ENCODE measurements at places on chromosomes 3 and 15.

DNA sequence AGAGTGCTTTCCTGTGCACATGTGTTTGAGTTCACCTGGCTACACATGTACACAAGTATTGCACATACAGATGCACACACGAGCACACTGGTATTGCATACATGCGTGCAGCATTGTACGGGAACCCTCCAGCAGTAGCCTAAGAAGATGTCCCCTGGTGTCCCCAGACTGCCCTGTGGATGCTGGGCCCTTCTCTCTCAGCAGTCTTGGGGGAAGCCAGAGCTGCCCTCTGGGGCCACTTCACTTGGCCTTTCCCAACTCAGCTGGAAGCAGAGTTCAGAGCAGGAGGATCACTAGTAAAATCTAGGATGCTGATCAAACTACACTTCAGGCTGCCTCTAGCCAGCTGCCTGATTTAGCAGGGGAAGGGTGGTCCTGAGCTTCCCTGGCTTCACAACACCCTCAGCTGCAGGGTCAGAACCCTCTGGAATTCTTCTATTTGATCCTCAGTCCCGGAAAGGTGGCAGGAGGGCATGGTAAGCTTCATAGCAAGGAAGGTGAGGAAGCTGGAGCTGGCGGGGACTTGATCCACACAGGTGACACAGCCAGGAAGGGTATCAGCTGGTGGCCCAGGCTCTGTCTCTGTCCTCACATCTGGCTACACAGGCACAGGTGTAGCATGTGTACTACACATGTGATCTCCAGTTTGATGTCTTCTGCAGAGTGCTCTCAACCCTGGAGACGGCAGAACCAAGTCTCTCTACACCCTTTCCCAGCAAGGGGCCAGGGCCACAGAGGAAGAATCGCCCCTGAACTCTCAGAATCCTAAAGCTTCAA, 36.5 kb downstream of the KLF15 start:
- no peak for DNase-seq

DNA sequence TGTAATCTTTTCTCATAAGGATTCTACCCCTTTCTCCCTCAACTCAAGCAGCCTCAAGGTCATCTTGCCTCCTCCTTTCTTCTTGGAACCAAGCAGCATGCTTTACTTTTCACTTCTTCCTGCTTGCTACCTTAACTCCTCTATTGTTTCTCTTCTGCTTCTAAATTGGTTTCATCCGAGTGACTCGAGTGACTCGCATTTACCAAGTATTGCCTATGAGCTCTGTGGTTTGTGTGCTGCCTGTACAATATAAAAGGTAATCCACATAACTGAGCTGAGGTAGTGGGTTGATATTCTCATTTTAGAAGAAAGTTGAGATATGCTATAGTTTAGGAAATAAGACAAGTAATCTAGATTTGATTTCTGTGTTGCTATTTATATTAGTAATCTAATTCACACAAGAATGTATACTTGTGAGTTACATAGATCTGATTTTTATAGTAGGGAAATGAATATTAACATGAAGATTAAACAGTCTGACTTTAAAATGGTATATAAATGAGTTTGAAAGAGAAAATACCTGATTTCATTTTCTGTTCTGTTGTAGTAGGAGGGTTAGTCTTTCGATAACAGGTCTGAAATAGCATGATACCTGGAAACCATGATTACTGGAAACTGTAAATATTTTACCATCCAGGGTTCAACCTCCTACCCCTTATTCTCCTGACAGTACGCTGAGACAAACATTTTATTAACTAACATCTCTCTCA, 5.5 kb downstream of the HHLA2 start:
- no peak for DNase-seq

GRCh38 chr3:194671511-194671899, 486 bp downstream of the LSG1 start:
- no peak for DNase-seq

- DNase-seq: no peak
Measured at GRCh38 chr15:87287156-87287555, 969.4 kb downstream of the NTRK3 start.

DNA sequence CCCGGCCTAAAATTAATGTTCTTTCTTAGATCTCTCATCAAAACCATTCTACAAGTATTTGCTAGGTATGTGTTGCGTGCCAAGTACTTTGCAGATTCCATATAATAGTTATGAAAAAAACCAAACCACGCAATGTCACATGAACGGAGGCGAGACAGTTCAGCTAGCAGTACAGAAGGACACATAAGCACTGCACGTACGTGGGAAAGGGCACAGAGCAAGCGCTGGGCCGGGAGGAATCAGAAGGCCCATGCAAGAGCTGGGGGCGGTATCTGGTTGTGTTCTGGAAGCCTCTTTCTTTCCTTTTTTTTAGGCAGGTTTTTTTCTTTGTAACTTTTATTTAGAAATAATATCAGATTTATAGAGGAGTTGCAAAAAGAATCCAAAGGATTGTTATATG, 11.3 kb downstream of the PDIA5 start:
- no peak for DNase-seq

All from activated effector memory CD4-positive, alpha-beta T cell treated with Interleukin-2 at 50 U/mL for 16 hours (primary cell).